CD4-positive, CD25-positive, alpha-beta regulatory T cell (primary cell): ENCODE measurements at places on chromosomes 7 and 10. TPM values are rescaled to one million over a fixed set of nuclear protein-coding genes. Genes with fewer than 3 reads are reported as not detected.

GRCh38 chr10:6465854-6466601, 114.0 kb downstream of the PRKCQ start:
- peak; percentile 22 for DNase-seq

ZNF736 gene
- total RNA-seq, result 20.9 TPM

SAP25 gene
- 47.4 TPM for total RNA-seq

GRCh38 chr7:118153551-118154177, 30.3 kb upstream of the LSM8 start:
- DNase-seq, result peak; percentile 42

DNA sequence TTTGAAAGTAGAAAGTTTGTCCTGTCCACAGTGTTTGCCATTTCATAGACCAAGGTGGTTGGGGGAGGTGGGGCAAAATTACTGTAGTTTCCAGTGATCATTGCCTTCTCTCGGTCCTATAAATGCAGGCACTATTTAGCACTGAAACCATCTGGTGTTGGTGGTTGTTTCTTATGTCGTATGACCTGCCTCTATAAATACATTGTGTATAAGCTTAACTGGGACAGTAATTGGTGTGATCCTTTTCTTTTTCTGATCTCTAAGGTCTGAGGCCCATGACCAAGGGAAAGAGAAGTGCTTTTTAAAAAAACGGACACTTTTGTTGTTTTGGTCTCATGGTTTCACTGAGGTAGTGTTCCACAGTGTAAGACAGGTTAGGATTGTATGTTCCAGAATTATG, 63.1 kb downstream of the AUTS2 start:
- no peak for DNase-seq

BAMBI gene
- 1.2 TPM for total RNA-seq

MYL10 gene
- not detected for total RNA-seq

DNA sequence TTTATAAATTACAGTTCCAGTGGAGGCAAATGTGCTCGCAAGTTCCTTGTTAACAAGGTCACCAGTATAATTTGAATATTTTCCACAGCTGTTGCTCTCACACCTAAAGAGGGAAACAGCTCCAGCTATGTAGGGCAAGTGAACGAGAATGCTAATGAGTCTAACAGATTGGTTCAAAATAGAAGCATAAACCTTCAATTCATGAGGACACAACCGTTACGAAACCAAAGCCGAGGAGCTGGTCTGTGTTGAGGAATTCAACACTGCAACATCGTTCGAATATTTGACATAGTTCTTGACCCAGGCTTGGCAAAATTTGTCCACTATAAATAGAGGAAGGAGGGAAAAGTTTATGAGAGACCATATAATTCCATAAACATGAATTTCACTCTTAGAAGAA, 161.3 kb downstream of the KLF6 start:
- DNase-seq, result no peak

BICC1 gene
- total RNA-seq, result 0.20 TPM

- DNase-seq, result no peak
Observed at GRCh38 chr7:94333810-94334209, 60.9 kb upstream of the COL1A2 start.

HHEX gene
- total RNA-seq, result 1.2 TPM

DNA sequence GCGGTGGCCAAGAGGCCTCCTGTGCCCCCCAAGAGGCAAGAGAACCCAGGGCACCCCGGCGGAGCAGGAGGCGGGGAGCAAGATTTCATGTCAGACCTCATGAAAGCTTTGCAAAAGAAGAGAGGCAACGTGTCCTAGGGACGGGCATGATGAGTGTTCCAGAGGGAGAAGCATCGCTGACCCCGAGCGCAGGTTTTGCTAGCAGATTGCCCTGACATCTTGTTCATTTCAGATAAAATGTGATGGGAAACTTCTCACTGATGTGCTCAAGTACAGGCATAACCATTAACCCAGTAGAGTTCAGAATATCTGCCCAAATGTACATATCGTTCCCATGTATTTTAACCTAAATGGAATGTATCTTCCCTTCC, 129.2 kb downstream of the APBB1IP start:
- DNase-seq, result no peak

CYP3A5 gene
- total RNA-seq, result not detected

DNA sequence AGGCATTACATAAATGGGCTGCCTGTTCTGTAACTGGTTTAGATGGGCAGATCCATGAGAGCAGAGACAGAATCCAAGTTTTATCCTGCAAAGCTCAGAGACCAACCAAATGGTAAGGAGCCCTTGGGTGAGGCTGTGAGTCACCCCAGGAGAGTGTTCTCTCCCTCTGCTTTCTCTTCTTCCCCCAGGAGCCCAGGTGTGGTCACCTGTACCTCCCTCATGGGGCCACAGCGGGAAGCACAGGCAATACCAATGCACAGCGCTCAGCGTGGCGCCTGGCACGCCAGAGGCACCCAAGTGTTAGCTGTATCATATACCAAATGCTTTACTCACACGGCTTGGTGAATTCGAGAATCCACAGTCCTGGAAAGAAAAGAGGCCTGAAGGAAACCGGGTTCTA, 39.4 kb downstream of the CTBP2 start:
- no peak for DNase-seq

- DNase-seq, result no peak
Observed at GRCh38 chr7:101468546-101469275, 106.0 kb downstream of the COL26A1 start.

DNA sequence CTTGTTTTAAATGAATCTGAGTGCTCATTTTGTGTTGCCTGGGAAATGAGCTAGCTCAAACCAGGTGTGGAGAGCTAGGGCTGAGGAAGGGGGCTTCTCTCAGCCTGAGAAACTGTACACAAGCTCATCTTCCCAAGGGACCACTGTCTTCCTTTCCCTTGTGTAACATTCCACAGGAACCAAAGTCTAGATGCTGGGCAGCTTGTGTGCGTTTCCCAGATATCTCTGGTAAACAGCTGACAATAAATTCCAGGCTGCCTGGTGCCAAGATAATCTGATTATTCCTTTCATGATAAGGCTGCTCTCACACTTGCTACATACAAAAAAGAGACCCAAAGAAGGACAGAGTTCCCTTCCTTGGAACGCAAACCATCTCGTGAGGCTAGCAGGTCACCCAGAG, 33.1 kb upstream of the MKLN1 start:
- DNase-seq, result no peak

DNA sequence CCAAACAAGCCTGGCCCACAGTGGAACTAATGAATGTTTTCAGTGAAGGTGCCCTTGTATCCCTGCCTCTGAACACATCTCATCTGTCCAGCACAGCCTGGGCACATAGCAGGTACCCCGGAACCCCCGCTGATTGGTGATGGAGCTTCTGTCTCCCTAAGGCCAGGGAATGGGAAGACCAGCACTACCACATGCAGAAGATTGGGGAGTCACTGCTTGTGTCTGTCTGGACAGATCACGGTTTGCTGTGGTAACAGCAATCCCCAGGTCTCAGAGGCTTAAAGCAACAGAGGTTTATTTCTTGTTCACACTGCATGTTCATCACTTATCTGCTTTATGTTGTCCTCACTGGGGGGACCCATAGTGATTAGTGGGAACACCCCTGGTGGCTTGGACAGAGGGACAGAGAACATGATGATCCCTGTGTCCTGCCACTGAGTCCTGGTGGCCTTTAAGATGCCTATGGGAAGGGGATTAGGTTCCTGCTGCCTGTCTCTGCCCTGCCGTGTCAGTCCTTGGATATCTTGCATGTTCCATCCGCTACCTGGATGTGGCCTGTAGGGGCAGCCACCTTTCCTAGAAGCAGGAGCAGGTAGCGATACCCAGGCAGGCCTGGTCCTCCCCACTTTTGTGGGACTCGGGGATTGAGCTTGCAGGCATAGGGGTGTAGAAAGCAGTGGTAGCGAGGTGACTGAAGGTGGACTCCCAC, 3.6 kb downstream of the TSPAN14 start:
- DNase-seq, result no peak

GRCh38 chr7:1624999-1625927, 44.8 kb upstream of the ELFN1 start:
- DNase-seq, result no peak

GRCh38 chr10:127715782-127716378, 21.1 kb upstream of the FOXI2 start:
- DNase-seq, result no peak

DNA sequence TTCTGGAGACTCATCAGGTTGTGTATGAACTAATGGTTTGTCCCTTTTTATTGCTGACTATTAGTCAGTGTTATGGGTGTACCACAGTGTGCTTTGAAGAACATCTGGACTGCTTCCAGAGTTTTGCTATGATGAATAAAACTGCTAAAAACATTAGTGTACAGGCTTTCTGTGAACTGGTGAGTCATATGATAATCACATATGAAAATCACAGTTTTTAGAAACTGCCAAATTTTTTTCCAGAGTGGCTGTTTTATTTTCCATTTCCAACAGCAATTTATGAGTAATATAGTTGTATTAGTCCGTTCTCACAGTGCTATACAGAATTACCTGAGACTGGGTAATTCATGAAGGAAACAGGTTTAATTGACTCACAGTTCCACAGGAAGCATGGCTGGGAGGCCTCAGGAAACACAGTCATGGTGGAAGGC, 281.2 kb upstream of the VSTM2A start:
- DNase-seq, result no peak

- DNase-seq, result peak; percentile 10
Observed at GRCh38 chr10:89332123-89332633, 4.4 kb downstream of the IFIT3 start.

CDC14C gene
- not detected for total RNA-seq

NEUROG3 gene
- not detected for total RNA-seq

DNA sequence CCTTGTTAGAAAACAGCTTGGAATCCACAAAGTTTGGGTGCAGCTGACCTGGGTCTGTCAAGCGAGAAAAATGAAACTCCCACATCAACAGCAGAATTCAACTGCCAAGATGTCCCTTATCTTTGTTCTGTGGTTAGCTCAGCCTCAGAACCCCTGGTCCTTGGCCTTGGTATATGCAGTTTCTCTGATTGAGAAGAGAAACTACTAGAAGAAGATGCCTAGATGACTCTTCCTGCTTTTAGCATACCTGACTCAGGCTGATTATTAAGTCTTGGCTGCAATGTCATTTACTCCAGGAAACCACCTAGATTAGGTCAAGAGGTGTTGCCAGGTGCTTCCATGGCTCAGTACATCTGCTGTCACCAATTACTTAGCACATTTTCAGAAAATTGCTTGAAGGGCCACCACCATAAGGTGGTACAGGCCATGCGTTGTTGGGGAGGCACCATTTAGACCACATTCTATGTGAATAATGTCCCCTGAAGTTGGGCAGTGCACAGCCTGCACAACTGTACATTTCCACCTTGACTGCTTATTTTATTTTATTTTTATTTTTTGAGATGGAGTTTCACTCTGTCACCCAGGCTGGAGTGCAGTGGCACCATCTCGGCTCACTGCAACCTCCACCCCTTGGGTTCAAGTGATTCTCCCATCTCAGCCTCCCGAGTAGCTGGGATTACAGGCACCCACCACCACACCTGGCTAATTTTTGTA, 59.4 kb upstream of the ZNF438 start:
- peak; percentile 51 for DNase-seq

GRCh38 chr7:106377847-106378361, 93.1 kb upstream of the NAMPT start:
- DNase-seq, result peak; percentile 3

GRCh38 chr7:38189231-38189938, 11.3 kb downstream of the STARD3NL start:
- no peak for DNase-seq

SPDYE2B gene
- total RNA-seq, result not detected

SKIDA1 gene
- total RNA-seq, result 0.10 TPM

MSMB gene
- not detected for total RNA-seq

DNA sequence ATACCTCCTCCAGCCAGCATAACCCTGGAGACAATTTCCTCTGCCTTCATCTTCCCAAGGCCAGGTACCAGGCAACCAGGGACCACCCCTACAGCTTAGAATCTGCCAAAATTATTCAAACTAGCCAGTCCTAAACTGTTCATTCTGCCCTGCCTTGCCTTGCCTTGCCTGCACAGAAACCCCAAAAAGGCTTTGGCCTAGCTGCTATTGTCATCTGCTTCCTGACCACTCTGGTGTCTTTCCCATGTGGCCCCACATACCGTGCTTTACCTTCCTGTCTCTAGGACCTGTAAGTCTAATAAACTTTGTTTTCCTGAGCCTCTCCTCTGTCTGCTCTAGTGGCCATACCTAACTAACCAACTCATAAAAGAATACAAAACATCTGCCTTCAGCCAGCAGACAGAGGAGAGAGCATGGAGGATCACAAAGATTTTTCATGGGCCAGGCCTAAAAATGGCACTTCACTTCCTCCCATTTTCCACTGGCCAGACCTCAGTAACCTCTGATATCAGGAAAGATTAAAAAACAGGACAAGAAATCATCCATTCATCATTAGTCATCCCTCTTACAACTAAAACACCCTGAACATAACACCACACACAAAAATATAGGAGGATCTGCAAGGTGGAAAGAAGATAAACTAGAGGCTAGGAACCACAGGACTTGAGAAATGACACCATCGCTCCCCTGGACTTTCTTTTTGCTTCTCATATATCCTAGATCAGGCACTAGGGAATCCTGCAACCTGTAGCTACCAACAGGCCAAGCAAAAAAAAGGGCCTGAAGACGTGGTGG, 51.5 kb downstream of the IMMP2L start:
- no peak for DNase-seq

DNA sequence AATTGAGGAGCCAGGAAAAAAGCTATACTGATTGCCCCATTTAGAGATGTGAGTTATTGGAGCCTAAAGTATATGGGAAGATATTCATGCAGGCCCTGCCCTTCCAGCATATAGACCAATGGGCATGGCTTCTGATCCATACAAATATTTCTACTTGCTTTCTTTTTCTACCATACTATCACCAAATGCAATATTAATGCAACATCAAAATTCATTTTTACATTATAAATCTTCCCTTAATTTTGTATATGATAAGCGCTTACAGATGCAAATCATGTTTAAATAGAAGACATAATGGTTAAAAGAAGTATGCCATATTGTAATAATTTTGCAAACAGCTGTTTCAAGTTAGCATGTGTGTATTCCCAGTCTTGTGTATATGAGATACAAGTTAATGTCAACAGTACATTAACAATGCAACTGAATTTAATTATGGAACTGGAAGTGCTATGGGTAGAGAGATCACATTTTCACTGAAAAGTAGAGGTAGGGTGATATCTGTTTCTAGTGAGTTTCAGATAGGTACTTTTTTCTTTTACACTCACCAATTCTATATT, 24.6 kb upstream of the WNT16 start:
- no peak for DNase-seq

- no peak for DNase-seq
Observed at GRCh38 chr10:109025172-109025571, 898.1 kb downstream of the XPNPEP1 start.

ABLIM1 gene
- total RNA-seq, result 131 TPM

CFAP70 gene
- 2.6 TPM for total RNA-seq

ST8SIA6 gene
- total RNA-seq, result 10.8 TPM

- no peak for DNase-seq
Observed at GRCh38 chr7:98049034-98049433, 57.6 kb upstream of the LMTK2 start.

SLC35B4 gene
- 10.7 TPM for total RNA-seq

- no peak for DNase-seq
Observed at GRCh38 chr7:5634107-5634950, 147.1 kb downstream of the RNF216 start.

TRPV5 gene
- not detected for total RNA-seq

GRCh38 chr7:95893484-95893883, 121.1 kb downstream of the DYNC1I1 start:
- no peak for DNase-seq

GRCh38 chr10:104766341-104766740, 125.3 kb downstream of the SORCS3 start:
- no peak for DNase-seq

GRCh38 chr7:47394751-47395252, 187.1 kb downstream of the TNS3 start:
- no peak for DNase-seq
